Renal cortical epithelial cell (primary cell): ENCODE measurements at places on chromosomes 3 and 15. TPM values are rescaled to one million over a fixed set of nuclear protein-coding genes. Genes with fewer than 3 reads are reported as not detected.

GRCh38 chr3:30604558-30604957, 1.8 kb upstream of the TGFBR2 start:
- DNase-seq, result no peak

Gene CPNE9
- total RNA-seq, result not detected in 2 replicates

Gene DAZL
- 0.17 TPM in 1 of 2 replicates, not detected in the other for total RNA-seq

DNA sequence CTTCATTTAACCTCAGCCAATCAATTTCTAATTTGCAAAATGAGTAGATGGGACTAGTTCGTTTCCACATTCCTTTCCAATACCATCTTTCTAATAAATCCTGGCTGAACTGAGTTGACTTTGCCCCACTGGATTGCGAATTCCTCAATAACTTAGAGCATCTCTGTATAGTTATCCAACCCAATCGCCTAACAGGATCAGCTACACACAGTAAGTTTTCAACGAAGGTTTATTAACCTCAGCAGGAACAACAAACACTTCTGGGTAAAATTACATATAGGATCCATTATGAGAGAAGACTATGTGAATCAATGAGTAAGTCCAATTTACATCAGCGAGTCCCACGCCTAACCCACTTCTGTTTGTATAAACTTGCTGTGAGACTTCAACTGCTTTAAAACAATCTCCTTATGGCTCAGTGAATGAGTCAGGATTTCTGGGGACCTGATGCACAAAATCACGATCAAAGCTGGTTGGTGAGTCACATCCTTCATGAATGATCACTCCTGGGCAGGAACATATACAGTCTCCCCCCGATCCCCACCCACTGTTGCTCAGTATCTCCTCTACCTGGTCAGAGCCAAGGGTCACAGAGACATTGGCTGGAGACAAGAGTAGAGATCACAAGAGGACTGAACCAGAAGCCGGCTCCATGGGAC, 142.8 kb downstream of the EDEM1 start:
- peak; percentile 97 for DNase-seq

Gene SACM1L
- total RNA-seq, result 29.5 and 76.5 TPM in 2 replicates

DNA sequence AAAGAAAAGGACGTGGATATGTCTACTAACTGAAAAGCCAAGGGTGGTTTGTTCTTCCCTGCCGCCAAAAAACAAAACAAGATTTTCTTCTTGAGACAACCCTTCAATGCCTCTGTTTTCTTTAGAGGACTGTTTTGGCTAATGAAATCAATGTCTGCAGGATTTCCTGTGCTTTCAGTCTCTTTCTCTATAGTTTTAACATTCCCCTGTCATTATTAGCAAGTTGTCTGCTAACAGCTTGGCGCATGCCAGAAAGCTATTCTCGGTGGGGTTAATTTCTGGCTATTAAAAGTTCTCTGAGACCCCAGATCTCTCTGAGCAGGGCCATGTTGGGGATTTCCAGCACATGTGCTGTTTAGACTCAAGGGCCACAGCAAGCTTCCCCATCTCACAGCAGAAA, 56.7 kb downstream of the ITPR1 start:
- DNase-seq, result no peak

- no peak for DNase-seq
Measured at GRCh38 chr3:1540686-1541085, 447.9 kb downstream of the CNTN6 start.

Gene IL20RB
- 0.35 and 0.40 TPM in 2 replicates for total RNA-seq

Gene OTOL1
- total RNA-seq, result not detected in 2 replicates

- no peak for DNase-seq
Measured at GRCh38 chr3:74639681-74640080, 25.2 kb upstream of the CNTN3 start.

DNA sequence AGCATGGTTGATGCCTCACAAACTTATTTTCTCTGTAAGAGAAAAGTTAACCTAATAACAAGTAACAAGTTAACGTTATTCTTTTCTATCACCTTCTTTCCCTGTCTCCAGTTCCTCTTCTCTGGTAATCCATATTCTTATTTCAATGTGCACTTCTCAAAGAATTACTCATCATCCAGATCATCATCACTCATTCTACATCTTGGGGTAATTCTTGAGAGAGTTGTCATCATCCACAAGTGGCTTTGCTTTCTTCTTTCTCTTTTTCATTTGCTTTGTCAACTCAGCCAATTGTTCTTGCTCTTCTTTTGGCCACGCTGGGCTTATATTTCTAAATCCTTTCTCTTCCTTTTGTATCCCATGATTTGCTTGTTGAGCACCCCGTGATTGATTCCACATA, 20.8 kb upstream of the RNF111 start:
- no peak for DNase-seq

DNA sequence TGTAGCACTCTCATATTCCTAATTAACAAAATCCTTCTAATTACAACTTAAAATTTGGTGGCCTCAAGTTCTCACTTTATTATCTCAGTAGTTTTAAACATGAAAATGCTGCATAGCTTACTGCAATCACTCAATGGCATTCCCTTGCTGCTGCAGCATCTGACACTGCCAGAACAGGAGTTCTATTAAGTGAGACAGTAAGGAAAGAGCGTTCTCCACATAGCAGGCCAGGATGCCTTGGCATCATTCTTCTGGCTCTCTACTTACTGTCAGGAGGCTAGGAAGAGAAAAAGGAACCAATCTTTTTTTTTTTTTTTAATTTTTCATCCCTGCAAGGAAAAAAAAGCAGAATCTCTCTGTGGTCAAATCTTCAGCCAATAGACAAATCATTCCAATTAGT, 3.2 kb downstream of the CNBP start:
- no peak for DNase-seq

Gene RNU5B-1
- total RNA-seq, result not detected in 2 replicates

- no peak for DNase-seq
Measured at GRCh38 chr3:181442066-181442465, 269.7 kb upstream of the SOX2 start.

Gene HMG20A
- total RNA-seq, result 22.4 and 48.6 TPM in 2 replicates

DNA sequence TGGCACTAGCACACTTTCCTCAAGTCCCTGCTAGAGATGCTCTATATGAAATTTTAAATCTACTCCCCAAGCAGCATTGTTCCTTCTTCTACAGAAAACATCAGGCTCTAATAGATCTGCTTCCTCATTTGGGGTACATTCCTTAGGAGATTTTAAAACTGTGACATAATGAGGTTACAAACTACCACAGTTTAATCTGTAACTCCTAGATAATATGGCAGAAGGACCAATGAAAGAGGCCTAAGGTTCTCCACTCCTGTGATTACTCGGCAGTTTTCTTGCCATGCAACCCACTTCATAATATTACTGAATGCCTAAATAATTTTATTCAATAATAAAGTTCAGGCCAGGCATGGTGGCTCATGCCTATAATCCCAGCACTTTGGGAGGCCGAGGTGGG, 16.1 kb downstream of the ZNF106 start:
- no peak for DNase-seq

DNA sequence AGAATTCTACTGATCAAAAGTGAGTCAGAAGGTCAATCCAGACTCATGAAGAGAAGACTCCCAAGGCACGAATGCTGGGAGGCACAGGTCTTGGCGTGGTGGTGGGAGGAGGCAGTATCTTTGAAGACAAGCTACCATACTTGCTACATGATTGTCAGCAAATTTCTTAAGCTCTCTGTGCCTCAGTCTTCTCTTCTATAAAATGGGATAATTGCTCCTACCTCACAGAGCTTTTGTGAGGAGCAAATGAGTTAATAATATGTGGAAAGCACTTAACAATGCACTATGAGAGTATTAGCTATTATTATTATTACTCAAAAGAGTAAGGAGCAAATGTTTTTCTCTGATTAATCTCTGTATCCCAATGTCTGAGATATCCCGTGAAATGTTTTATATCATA, 36.2 kb downstream of the EHD4 start:
- no peak for DNase-seq

DNA sequence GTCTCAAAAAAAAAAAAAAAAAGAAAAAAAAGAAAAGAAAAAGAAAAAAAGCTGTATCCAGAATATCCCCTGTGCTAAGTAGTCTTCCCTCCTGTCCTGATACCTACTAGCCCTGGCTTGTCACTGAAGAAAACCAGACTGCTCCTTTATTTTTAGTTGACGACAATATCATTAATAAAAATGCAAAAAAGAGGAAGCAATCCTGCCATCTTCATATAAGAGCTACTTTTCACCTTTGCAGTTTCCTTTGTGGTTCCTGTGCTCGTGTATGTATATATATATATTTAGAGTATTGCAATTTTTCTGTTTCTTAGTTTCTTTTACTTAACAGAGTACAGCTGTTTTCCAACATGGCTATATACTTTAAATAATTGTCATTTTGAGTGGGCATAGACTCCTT, 13.6 kb downstream of the C3orf20 start:
- no peak for DNase-seq

- DNase-seq, result no peak
Measured at GRCh38 chr3:195260280-195260905, 10.6 kb downstream of the XXYLT1 start.

Gene ARNT2
- 2.8 and 20.8 TPM in 2 replicates for total RNA-seq

Gene ITIH1
- total RNA-seq, result not detected in 2 replicates

- no peak for DNase-seq
Measured at GRCh38 chr3:42666577-42666998, 13.1 kb downstream of the ZBTB47 start.
